Renal cortex interstitium (tissue), 15 donors: ENCODE measurements at places on chromosomes 11 and 22.

GRCh38 chr11:124950601-124951330 is 3.2 kb upstream of the CCDC15 start:
- no peak for DNase-seq

DNA sequence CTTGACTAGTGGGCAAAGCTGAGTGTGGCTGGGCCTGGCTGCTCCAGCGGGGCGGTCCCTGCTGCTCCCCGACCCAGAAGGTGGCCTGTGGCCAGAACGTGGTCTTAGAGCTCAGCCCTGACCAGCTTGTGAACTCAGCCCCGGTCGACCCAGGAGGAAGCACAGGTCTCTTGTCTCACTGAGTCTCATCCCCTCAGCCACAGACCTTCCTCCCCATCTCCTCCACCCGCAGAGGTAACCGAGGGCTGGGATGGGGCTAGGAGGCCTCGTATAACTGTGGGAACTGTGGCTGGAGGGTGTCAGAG is 546.2 kb upstream of the B3GAT1 start:
- no peak for DNase-seq

DNA sequence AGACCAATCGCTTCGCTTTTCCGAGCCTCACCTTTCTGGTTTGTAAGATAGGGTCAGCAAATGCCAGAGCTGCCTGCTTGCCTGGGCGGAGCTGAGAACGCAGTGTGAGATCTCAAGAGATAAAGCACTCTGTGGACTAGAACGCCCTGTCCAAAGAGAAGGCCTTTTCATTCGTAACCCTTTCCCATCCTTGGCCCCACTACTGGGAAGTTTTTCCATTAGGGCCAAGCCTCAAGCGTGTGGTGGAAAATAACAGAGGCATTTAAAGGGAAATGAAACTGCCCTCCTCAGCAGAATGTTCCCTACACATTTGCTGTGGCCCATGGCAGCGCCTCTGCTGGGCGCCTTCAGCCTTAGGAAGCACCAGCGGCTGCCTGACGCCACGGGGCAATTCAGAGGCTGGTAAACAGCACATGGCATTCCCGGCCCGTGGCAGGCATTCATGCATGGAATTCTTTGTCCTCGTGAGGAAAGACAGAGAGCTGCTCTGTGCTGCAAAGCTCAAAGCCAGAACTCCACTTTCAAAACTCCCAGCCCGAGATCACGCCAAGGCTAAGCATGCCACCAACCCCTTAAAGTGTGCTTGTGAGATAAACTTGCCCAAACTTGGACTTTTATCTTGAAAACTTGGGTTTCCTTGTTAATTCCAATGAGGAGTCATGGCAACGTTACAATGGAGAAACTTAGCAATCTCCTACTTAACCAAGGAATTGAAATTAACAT is 38.1 kb downstream of the AHNAK start:
- DNase-seq, result peak; percentile 78

GRCh38 chr11:30483056-30483455 is 103.1 kb downstream of the MPPED2 start:
- DNase-seq, result no peak

DNA sequence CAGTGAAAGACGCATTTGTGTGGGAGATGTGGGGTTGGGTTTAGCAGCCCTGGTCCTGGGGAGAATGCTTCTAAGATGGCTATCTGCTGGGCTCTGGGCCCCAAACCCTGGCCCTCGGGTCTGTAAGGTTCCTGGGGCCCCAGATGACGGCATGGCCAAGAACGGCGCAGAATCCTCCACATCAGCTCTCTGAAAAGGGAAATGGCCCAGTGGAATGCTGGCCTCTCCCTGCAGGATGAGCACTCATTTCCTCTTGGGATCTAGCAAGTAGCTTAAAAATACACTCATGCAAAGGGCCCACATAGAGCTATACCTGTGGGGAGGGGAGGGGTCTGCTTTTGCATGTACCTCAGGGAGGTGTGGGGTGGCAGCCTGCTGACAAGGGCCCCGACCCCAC is 37.5 kb upstream of the LINC01488 start:
- no peak for DNase-seq

- DNase-seq, result no peak
These were observed 127.1 kb downstream of the CTTN start for GRCh38 chr11:70525466-70525865.
